SK-N-SH (cell line): ENCODE measurements at places on chromosomes 1 and 21. TPM values are rescaled to one million over a fixed set of nuclear protein-coding genes. Genes with fewer than 3 reads are reported as not detected.

DNA sequence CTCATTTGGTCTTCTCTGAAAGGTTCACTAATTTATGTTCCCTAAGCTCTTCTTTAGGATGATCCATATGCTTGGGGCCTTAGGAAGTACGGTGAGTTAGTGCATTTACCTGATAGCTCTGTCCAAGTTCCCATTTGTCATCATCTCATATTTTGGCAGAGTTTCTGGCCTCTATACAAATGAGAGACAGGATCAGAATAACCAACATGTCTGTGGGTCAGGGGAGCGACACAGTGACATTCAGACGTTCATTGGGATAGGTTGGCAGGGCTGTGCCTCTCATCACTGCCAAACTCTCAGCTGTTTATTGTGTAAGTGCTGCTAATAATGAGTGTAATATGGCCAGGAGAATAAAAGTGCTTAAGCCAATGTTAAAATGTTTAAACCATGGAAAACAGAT lies 561.1 kb upstream of the ZRANB2 start:
- no peak for DNase-seq
- H3K27ac ChIP-seq: no peak overlapping the region
- H3K4me1 ChIP-seq: no peaks in the 10 kb centered on the region
- no peaks in the 10 kb centered on the region for H3K27me3 ChIP-seq

GRCh38 chr1:201883786-201884185 lies 4.9 kb upstream of the SHISA4 start:
- H3K36me3 ChIP-seq: peaks cover 2% of the 10 kb centered on the region
- DNase-seq: no peak
- no peaks in the 10 kb centered on the region for H3K27me3 ChIP-seq
- H3K4me3 ChIP-seq: no peak overlapping the region
- peaks cover 45% of the 10 kb centered on the region for H3K4me1 ChIP-seq

DNA sequence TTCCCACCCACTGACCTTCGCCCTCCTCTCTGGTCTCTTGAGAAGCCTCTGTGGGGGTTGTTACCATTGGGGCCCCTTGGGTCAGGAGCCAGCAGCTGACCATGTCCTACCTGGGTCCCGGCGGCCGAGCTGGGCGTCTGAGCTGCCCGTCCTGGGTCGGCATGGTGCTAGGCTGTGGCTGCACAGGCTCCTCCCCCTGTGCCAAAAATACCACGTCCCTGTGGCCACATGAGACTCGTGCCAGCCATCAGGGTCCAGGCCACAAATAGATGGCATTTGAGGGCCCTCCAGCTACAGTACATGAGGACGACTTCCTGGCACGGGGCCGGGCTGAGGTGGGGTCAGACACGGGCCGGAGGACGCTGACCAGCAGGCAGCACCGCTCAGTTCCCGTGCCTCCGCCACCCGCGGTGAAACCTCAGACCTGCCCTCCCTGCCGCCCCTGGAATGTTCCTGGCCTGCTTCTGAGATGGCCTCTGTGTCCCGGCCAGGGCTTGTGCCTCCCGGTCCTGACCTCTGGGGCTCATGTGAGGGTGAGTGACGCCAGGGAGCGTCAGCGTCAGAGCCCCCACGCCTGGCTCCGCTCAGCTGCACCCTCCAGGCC lies at the start of gene PERM1:
Gene PERM1, minus strand, starts transcription at position 139 of the 604 bp plus-strand sequence. CDS start 1,064 bp downstream, outside the sequence.
- H3K27me3 ChIP-seq: peaks cover 13% of the 10 kb centered on the region; the same call in 1 of the 2 replicates
- no peak within 1 kb of the TSS for H3K4me3 ChIP-seq
- peaks cover 12% of the 10 kb centered on the region; the same call in 1 of the 2 replicates for H3K4me1 ChIP-seq
- no peak for DNase-seq
- H3K36me3 ChIP-seq: no peaks in the 10 kb centered on the region

GRCh38 chr1:109466125-109466451 lies 258 bp upstream of the SYPL2 start:
- H3K27me3 ChIP-seq: peaks cover 94% of the 10 kb centered on the region
- no peak overlapping the region for H3K27ac ChIP-seq
- no peak for DNase-seq
- H3K4me1 ChIP-seq: no peaks in the 10 kb centered on the region

DNA sequence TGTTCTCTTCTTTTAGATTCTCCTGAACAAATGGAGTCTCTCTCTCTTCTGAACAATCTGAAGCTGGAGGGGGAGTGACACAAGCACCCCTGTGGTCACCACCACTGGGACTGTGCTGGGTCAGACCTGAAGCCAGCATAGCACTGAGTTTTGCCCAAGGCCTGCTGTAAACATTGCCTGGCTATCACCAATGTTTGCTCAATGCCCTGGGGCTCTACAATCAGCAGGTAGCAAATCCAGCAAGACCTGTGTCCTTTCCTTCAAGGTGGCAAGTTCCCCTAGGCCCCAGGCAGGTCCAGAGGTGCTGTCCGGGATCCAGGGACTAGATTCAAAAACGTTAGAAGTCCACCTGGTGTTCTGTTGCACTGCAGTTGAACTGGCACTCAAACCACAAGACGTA lies 282.8 kb upstream of the PROX1 start:
- H3K36me3 ChIP-seq: no peaks in the 10 kb centered on the region
- no peaks in the 10 kb centered on the region for H3K4me1 ChIP-seq
- DNase-seq: no peak
- no peak overlapping the region for H3K4me3 ChIP-seq

DNA sequence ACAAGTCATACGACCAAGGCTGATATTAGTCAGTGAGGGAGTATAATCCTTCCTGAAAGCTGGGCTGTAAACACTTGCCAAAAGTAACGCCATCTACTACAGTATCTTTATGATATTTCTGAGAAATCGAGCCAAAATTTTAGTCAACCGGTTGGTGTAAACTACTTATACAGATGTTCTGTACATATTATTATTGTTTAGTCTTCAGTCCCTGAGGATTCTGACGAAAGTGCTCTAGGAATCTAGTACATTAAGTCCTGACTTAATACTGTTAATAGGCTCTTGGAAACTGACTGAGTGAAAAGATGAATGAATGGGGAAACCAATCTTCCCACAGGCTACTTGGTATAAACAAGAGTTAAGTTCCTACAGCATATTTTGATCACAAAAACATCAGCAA lies 274.3 kb downstream of the USP25 start:
- H3K4me3 ChIP-seq: no peak overlapping the region
- no peak for DNase-seq
- H3K27me3 ChIP-seq: no peaks in the 10 kb centered on the region

GRCh38 chr1:153527023-153527682 lies 8.6 kb downstream of the S100A6 start:
- H3K27ac ChIP-seq: no peak overlapping the region
- DNase-seq: no peak
- H3K36me3 ChIP-seq: peaks cover 6% of the 10 kb centered on the region
- no peak overlapping the region for H3K4me3 ChIP-seq

DNA sequence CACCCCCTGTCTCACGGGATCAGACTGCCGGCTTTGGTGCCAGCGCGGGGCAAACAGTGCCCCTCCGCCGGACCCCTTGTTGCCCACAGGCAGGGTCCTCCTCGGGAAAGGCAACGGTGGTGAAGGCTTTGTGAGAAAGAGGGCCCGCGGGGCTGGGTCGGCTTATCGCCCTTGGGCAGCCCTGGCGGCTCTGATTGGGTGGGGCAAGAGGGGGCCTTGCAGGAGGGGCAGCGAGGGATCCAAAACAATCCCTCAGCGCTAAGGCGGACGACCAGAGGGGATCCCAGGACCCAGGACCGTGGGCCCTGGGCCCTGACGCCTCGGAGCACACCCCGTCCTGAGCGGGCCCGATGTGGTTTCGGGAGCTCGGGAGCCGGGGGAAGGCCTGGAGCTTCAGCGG lies 3.9 kb upstream of the ZNF678 start:
- H3K27me3 ChIP-seq: no peaks in the 10 kb centered on the region
- H3K4me1 ChIP-seq: peaks cover 5% of the 10 kb centered on the region
- H3K27ac ChIP-seq: no peak overlapping the region
- peak; percentile 10 for DNase-seq
- no peaks in the 10 kb centered on the region for H3K36me3 ChIP-seq
- H3K4me3 ChIP-seq: no peak overlapping the region

DNA sequence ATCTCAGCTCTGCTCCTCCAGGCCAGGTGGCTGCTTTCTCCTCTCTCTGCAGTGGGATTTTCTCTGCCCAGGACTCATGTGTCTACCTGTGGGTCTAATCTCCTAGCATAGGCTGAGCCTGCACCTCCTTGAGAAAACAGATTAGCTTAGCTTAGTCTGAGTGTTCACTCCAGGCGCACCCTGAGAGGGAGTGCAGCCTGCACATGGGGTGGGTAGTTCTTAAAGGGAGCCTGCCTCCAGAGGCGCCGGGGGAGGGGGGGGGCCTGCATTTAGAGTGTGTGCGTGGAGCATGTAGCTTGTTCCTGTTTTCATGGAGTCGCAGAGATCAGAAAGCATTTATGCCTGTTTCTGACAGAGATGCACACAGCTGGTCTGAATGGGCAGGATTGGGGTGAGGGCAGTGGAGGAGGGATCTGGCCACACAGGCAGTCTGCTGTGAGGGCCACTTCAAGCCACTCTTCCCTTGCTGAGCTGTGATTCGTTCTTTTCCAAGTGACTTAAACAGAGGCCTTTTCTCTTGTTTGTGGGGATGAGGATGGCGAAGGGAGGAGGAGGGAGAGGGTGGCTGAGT lies 45.2 kb downstream of the GALNT2 start:
- H3K36me3 ChIP-seq: peaks cover 8% of the 10 kb centered on the region; the same call in 1 of the 2 replicates
- peaks cover 23% of the 10 kb centered on the region for H3K4me1 ChIP-seq
- peak; percentile 71 for DNase-seq
- peak overlapping the region; percentile 64 for H3K27ac ChIP-seq

DNA sequence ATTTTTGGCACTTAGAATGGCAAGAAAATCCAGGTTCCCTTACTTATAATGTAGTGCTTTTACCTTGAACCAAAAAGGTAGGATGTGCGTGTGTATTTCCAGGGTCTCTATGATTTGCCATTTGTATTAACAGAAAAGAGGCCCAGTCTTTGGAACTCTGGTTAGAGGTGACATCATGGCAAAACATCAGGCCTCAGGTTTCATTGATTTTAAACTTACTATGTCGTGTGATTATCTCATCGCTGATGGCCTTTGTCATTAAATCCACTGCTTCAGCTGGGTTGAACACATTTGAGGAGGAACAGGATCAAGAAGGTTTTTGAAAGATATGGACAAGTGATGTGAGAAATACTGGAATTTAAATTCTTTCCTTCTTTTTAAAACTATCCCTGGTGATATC lies 95.2 kb downstream of the PBX1 start:
- no peak overlapping the region for H3K4me3 ChIP-seq
- H3K27ac ChIP-seq: no peak overlapping the region
- H3K4me1 ChIP-seq: no peaks in the 10 kb centered on the region; the same call in 1 of the 2 replicates
- DNase-seq: no peak
- H3K36me3 ChIP-seq: no peaks in the 10 kb centered on the region
- H3K27me3 ChIP-seq: no peaks in the 10 kb centered on the region

The PLA2G4A gene
- polyA plus RNA-seq: 0.26 and 0.49 TPM in 2 replicates

The PAQR7 gene
- polyA plus RNA-seq: 5.6 and 7.0 TPM in 2 replicates

The IL19 gene
- polyA plus RNA-seq: not detected in 2 replicates

The MATN1 gene
- 0.15 and 0.23 TPM in 2 replicates for polyA plus RNA-seq
